CD4-positive, alpha-beta T cell treated with Interleukin-6 for 4 hours (primary cell): ENCODE measurements at places on chromosomes 12 and 14.

GRCh38 chr14:56995010-56995409 is 184.7 kb upstream of the OTX2 start:
- no peak for DNase-seq

DNA sequence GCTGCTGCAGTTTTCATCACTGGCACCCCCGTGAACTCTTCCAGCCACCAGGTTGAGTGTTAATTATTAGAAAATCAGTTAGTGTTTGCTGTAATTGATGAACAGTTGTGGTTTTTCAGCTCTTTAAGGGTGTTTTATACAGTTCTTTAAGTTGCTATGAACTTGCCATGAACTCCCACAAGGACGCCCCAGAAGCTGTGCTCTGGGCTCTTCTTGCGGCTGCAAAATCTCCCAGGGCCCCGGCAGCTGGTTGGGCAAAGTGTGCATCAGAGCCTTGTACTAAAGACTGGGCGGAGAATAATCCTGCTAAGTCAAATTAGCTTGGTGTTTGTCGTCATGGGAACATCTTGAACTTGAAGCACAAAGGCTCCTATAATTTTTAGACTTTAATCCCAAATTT is 82.2 kb downstream of the EML1 start:
- DNase-seq: no peak

DNA sequence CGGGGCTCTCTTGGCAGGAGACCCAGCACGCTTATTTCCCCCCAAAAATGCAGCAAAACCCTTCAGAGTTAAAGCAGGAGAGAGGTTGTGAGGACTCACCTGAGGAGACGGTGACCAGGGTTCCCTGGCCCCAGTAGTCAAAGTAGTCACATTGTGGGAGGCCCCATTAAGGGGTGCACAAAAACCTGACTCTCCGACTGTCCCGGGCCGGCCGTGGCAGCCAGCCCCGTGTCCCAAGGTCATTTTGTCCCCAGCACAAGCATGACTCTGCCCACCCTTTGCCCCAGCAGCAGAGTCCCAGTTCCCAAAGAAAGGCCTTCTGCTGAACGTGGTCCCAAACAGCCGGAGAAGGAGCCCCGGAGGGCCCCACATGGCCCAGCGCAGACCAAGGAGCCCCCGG is 337.7 kb downstream of the TMEM121 start:
- no peak for DNase-seq

- no peak for DNase-seq
Observed at GRCh38 chr12:501722-502447, 42.1 kb downstream of the B4GALNT3 start.

DNA sequence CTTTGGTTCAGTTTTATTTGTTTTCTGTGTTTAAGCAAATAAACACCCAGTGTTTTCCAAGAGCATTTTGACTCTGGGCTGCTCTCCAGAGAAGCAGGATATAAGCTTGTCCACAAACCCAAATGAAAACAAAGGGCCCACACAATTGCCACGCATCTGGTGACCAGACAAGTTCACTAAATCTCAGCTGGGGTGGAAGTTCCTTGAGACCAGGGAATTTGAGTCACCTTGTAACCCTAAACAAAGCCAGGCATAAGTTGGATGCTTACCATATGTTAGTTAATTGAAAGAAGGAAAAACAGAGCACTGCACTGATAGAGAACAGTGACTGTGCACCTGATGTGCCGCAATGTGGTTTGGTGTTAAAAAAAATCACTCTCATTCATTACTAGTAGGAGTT is 1.6 kb upstream of the TXNRD1 start:
- no peak for DNase-seq

DNA sequence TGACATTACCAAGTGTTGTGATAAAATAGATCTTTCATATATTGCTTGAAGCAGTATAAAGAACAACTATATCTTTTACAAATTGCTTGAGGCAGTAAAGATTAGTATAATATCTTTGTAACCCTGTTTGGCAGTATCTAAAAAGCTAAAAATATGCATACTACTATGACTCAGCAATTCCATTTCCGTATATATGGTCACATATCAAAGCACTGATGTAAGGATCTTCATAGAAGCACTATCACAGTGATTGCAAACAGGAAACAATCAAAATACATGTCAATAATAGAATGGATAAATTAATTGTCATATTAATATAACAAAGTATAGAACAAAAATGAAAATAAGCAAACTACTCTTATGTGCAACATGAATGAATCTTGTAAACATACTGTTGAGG is 158.4 kb upstream of the IGF1 start:
- no peak for DNase-seq

- no peak for DNase-seq
Observed at GRCh38 chr12:40446385-40446784, 221.6 kb downstream of the LRRK2 start.

- DNase-seq: no peak
Observed at GRCh38 chr12:78870539-78870938, 6.0 kb downstream of the SYT1 start.

DNA sequence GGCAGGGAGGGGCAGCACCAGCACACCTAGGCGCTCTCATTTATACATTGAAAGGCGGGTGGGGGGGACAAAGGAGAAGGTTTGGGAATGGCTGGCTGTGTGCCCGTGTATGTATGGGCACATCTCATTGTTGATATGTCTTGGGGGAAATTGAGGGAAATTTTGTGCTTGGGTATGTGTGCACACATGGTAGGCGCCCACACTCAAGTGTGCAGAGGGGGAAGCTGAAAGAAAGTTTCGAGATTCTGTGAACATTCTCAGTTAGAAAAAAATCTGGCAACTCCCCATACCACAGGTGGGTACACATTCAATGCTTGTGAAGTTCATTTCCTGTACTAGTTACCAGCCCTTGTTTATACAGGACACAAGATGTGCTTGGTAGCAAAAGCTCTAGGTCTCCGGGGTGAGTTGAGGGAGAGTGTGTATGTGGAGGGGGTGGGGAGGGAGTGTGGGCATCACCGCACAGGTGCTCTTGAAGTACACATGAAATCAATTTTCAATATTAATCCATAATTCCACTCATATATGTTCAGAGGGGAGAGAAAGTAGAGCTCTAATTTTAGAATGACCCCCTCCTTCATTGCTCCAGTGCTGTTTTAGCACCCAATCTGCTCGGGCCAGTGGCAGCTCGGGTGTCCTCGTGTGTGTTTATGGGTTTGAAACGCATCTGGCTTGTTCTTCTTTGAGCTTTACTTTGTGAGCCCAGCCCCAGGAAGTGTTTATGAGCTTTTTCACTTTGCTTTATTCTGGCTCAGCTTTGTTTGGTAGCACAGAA is 286.0 kb downstream of the ZFP36L1 start:
- DNase-seq: peak; percentile 66

- no peak for DNase-seq
Observed at GRCh38 chr12:25960961-25961360, 2.5 kb downstream of the RASSF8 start.

DNA sequence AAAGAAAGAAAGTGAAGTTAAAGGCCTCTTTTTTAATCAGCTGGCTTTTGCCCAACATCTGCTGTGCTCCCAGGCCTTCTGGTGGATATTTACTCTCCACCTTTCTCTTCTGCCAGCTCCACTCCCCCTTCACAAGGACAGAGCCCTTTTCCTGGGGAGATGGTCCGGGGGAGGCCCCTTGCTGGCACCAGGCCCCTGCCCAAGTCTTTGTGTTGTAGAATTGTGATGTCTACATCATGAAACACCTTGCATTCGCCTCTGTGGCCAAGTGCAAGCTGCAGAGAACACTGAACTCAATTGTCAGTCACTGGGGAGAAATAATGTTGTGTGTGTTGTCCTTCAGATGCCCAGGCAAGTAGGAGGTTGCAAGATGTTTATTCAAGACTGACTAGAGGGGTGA is 150.3 kb downstream of the DPF3 start:
- DNase-seq: no peak

DNA sequence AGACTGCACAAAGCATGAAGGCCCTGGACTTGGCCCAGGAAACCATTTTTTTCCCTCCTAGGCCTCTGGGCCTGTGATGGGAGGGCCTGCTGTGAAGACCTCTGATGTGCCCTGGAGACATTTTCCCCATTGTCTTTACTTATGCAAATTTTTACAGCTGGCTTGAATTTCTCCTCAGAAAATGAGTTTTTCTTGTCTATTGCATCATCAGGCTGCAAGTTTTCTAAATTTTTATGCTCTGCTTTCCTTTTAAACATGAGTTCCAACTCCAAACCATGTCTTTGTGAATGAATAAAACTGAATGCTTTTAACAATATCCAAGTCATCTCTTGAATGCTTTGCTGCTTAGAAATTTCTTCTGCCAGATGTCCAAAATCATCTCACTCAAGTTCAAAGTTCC is 43.7 kb upstream of the TRHDE start:
- no peak for DNase-seq

DNA sequence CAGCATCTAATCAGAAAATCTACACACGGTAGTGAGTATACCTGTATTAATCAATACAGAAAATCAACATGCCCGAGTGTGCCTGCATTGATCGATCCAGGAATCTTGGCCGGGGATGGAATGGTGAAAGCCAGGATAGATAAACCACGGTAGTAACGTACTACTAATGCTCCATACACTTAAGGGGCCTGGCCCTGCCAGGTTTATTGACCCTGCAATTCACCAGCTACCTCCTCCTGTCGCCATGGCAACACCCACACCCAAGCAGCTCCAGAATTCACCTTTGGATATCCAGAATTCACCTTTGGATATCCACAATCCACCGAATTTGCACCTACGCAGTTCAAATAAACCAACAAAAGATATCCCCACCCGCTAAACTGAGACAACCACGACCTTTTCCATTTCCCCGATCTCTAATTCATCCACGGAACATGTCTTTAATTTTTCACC is 14.8 kb upstream of the CALM1 start:
- DNase-seq: peak; percentile 36

GRCh38 chr14:24195186-24196070 is at the start of gene TM9SF1:
Gene TM9SF1 (minus strand): TSS chr14:24195441. CDS start chr14:24195019, 422 bp downstream.
- DNase-seq: peak; percentile 89
